ENCODE measurements at places on chromosomes 2 and 18.

DNA sequence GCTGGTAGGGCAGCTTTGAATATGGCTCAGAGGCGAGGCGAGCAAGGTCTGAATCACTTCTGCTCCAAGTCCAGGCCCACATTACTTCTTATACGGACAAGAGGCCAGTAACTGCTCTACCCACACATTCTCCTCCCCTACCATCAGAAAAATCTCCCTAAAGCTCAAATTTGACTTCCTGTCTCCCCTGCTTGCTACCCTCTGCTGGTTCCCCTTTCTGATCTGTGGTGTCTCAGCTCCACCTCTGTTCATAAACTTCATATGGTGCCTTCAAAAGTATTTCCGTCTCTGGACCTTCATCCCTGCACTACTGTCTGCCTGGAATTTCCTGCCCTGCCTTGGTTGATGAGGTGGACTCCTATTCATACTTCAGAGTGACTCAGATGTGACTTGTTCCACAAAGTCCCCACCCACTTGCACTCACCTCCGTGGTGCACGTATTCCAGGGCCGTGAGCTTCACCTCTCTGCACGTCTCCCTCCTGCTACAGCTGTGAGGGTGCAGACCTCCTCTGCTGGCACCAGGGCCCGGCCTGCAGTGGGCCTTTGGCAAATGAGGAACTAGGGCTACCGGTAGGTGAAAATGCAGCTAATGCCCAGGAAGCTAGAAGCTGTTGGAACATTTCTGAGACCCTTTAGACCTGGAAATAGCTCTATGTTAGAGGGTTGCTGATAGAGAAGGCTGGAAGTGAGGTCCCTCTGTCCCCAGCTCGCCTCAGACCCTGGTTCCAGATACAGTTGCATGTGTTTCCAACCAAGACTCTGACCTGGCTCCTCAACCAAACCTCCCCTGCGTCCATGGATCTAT is 24.6 kb upstream of the KCMF1 start:
- H3K4me3 ChIP-seq, result no peak overlapping the region
- no peak overlapping the region for H3K27ac ChIP-seq
- no peak for DNase-seq
- no peaks in the 10 kb centered on the region for H3K36me3 ChIP-seq
- H3K4me1 ChIP-seq, result no peaks in the 10 kb centered on the region

DNA sequence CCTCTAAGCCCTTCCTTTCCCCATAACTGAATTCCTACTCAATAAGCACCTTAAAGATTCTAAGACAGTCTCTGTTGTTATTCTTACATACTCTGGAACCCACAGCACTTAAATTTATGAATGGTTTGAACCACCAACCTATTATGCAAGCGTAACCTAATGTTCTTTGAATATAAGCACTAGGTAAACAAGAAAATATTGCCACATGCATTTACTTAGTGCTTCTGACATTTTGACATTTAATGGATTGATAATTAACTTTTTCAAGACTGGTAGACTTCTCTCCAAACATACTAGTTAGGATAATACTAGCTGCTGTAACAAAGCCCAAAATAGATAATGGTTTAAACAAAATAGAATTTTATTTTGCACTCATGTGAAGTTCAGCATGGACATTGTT is 164.8 kb downstream of the ARHGAP15 start:
- no peaks in the 10 kb centered on the region for H3K27me3 ChIP-seq
- no peak overlapping the region for H3K4me3 ChIP-seq
- H3K4me1 ChIP-seq, result no peaks in the 10 kb centered on the region
- no peaks in the 10 kb centered on the region for H3K36me3 ChIP-seq
- DNase-seq, result no peak
- H3K27ac ChIP-seq, result no peak overlapping the region

DNA sequence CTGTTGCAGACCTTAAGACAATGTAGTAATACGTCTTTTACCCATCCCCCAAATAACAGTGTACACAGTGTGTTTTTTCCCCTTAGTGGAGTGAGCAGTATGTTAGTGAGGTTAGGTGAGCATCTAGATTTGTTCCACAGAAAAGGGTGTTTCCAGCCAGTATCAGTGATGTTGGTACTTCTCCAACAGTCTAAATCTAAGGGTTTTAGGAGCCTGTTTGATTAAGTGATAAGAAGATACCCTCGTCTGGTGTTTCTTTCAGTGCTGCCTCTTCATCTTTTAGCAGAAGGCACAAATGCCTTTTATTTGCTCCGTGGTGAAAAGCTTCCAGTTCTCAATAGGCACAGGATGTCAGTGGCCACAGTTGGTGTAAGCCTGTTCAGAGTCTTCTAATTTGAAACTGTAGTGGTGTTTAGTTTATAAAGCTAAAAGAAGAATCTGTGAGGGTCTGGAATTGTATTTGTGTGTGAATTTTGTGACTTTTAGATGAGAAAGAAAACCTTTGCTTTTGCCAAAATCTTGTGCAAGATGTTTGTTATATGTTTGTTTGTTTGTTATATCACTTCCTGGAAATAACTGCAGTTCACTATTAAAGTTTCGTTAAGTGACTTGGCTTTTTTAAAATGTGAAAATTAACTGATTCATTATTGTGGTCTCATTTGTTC is 71.2 kb downstream of the MAP4K4 start:
- H3K4me1 ChIP-seq, result peaks cover 61% of the 10 kb centered on the region
- H3K27me3 ChIP-seq, result no peaks in the 10 kb centered on the region
- peak overlapping the region; percentile 95 for H3K27ac ChIP-seq
- DNase-seq, result peak; percentile 49
- H3K36me3 ChIP-seq, result no peaks in the 10 kb centered on the region
- H3K4me3 ChIP-seq, result no peak overlapping the region

DNA sequence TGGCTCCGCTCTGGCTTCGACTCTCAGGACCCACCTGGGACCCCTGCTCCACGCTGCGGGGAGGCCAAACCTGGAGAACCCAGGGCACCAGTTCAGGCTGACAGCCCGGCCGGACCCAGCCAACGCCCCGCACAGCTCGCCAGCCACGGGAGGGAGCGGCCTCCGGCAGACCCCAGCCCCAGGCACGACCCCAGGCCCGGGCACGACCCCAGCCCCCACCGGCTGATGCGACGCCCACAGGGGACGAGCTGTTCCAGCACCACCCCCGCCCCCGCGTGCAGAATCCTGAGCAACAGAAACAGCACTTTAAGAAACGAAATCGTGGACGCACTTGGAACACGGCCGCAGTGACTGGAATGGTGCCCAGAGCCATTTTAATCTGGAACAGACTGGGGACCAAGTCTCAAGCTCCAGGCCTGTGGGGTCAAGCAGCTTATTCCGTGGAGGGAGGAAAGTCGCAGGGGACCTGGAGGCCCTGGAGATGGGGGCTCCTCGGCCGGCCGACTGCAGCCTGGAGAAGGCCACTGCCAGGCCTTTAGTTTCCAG is 74.2 kb downstream of the MBP start:
- no peak for DNase-seq
- H3K4me1 ChIP-seq, result peaks cover 8% of the 10 kb centered on the region
- H3K27ac ChIP-seq, result no peak overlapping the region
- no peak overlapping the region for H3K4me3 ChIP-seq
- H3K36me3 ChIP-seq, result no peaks in the 10 kb centered on the region

DNA sequence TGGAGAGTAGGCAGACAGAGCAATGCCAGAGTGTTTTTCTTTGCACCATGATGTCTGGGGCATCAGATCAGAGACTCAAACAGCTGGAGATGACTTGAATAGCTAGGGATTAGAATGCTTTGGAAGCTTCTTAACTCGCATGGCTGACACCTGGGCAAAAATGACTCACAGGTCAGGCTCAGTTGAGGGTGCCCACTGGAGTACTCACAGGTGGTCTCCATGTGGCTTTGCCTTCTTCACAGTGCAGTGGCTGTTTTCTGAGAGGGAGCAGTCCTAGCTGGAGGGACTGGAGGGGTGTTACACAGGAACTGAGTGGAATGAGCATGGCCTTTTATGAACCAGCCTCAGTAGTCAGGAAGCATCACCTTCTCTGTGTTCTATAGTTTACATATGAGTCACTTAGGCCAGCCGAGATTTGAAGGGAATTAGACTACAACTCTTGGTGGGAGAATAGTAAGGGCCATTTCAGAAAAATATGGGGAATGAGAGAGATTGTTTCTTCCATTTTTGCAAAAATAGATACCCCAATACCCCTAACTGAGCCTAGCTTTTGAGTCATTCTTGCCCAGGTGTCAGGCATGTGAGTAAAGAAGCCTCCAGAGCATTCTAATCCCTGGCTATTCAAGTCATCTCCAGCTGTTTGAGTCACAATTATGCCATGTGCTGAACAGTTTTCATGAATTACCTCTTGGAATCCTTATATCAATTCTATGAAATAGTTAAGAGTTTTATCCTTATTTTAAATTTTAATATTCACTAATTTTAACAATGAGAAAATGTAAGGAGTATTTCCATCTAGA is 7.1 kb upstream of the PPP1R1C start:
- H3K27ac ChIP-seq, result peak overlapping the region; percentile 54
- no peaks in the 10 kb centered on the region for H3K36me3 ChIP-seq
- no peak overlapping the region for H3K4me3 ChIP-seq
- DNase-seq, result peak; percentile 34

DNA sequence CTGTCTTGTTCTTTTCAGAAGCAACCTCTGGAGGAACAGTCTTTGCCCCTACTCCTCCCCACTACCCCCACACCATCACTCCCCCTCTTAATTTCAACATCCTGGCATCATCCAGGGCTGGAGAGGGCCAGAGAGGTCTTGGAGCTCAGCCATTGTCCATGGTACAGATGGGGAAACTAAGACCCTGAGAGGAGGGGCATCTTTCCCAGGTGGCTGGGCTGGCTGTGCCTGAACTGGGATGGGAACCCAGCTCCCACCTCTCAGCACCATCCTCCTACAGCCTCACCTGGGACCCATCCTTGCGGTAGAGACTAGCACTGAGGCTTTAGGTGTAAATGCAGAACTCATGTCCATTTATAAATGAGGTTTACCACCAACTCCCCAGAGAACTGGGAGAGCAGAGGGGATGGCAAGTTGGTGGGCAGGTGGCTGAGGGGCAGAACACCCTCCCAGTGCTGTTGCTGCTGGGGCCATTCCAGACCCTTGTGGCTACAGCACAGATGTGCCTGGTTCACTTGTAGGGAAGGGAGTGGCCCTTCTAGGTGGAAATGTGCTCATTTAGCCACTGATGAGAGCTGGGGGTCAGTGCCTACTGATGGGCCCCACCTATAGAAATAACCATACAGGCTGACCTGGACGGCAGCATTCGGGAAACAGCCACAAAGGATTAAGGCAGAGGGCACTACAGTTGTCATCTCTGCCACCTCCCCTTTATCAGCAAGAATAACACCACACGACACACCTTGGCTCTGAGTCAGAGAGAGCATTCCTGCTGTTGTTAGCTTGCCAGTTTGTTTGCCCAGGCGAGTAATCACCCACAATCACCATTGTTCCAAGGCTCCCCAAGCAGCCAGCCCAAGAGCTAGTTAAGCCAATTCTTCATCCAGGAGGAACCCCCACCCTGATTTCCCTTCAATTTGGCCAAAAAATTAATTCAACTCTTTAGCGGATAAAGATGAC is 2.1 kb downstream of the MLPH start:
- H3K27ac ChIP-seq, result no peak overlapping the region
- DNase-seq, result no peak
- H3K4me1 ChIP-seq, result no peaks in the 10 kb centered on the region
- H3K27me3 ChIP-seq, result 0 out of 2 replicates have a peak, but pooled peaks cover 3% of the 10 kb centered on the region

- no peaks in the 10 kb centered on the region for H3K27me3 ChIP-seq
- DNase-seq, result no peak
- no peak overlapping the region for H3K4me3 ChIP-seq
- H3K36me3 ChIP-seq, result no peaks in the 10 kb centered on the region
Observed at GRCh38 chr18:32877371-32877770, 104.5 kb upstream of the KLHL14 start.

DNA sequence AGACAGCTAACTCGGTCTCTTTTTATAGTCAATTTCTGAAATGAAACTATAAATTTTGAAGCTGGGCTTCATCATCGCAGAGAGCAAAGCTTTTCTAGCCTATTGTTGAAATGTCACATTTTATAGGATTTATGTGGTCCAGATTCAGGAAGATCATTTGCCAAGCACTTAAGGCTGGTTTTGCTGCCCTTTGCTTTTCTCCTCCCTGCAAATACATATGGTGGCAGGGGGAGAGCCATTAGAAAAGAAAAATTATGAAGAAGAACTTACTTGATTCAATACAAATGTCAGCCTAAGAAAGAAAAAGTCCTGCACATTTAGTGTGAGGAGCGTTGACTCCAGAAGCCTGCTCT is 206.9 kb upstream of the NRP2 start:
- no peak overlapping the region for H3K4me3 ChIP-seq
- no peaks in the 10 kb centered on the region for H3K4me1 ChIP-seq
- no peak overlapping the region for H3K27ac ChIP-seq
- H3K27me3 ChIP-seq, result no peaks in the 10 kb centered on the region

DNA sequence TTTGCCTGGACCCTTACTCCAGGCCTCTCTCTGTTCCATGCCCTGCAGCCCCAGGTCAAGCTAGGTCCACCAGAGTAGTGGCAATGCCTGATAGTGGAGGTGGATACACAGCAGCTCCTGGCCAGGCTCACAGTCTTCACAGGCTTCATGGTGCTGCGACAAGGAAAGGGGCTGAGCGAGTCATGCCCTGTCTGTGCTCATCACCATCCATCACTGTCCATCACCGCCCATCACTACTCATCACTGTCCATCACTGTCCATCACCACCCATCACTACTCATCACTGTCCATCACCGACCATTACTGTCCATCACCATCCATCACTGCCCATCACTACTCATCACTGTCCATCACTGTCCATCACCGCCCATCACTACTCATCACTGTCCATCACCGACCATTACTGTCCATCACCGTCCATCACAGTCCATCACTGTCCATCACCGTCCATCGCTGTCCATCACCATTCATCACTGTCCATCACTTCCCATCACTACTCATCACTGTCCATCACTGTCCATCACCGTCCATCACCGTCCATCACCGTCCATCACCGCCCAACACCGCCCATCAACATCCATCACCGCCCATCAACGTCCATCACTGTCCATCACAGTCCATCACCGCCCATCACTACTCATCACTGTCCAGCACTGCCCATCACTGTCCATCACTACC is 57.1 kb upstream of the OTOS start:
- DNase-seq, result no peak
- H3K4me1 ChIP-seq, result peaks cover 11% of the 10 kb centered on the region
- H3K4me3 ChIP-seq, result no peak overlapping the region

- no peaks in the 10 kb centered on the region for H3K36me3 ChIP-seq
- no peaks in the 10 kb centered on the region for H3K4me1 ChIP-seq
- 0 out of 2 replicates have a peak, but pooled peaks cover 2% of the 10 kb centered on the region for H3K27me3 ChIP-seq
Observed at GRCh38 chr2:142849820-142850219, 27.6 kb upstream of the KYNU start.

- H3K4me3 ChIP-seq, result no peak overlapping the region
- H3K4me1 ChIP-seq, result no peaks in the 10 kb centered on the region
- H3K27me3 ChIP-seq, result no peaks in the 10 kb centered on the region
- no peak for DNase-seq
- H3K27ac ChIP-seq, result no peak overlapping the region
Observed at GRCh38 chr18:11581286-11581685, 28.1 kb upstream of the SLC35G4 start.

- no peak overlapping the region for H3K27ac ChIP-seq
- H3K4me1 ChIP-seq, result no peaks in the 10 kb centered on the region
Observed at GRCh38 chr2:210527286-210527685, 29.1 kb upstream of the CPS1 start.

DNA sequence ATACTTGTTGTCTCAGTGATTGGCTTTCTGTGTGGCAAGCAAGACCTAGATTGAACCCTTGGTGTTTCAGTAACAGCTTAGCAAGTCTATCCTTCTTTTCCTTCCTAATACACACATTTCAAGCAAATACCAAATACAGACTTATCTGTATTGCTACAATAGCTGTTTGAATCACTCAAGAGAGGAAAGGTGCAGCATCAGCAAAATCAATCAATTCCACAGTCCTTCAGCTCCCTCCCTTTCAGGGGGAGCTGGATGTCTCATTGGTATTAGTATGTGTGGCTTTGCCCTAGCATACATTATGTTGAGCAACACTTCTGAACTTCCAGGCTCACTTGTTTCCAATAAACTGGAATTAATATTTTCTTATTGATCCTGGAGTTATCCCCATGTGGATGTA is 323.1 kb downstream of the TMX3 start:
- H3K27me3 ChIP-seq, result no peaks in the 10 kb centered on the region
- H3K36me3 ChIP-seq, result no peaks in the 10 kb centered on the region
- no peaks in the 10 kb centered on the region for H3K4me1 ChIP-seq
- H3K27ac ChIP-seq, result no peak overlapping the region
- no peak overlapping the region for H3K4me3 ChIP-seq

All from SJCRH30 (cell line).